ENCODE measurements at places on chromosomes 3 and 15. TPM values are rescaled to one million over a fixed set of nuclear protein-coding genes. Genes with fewer than 3 reads are reported as not detected.

- H3K27me3 ChIP-seq, result no peaks in the 10 kb centered on the region
- H3K4me1 ChIP-seq, result peaks cover 19% of the 10 kb centered on the region
- H3K4me3 ChIP-seq, result no peak overlapping the region
- H3K36me3 ChIP-seq, result no peaks in the 10 kb centered on the region
- no peak for DNase-seq
- no peak overlapping the region for H3K27ac ChIP-seq
Measured at GRCh38 chr15:50884540-50884939, 23.9 kb upstream of the AP4E1 start.

DNA sequence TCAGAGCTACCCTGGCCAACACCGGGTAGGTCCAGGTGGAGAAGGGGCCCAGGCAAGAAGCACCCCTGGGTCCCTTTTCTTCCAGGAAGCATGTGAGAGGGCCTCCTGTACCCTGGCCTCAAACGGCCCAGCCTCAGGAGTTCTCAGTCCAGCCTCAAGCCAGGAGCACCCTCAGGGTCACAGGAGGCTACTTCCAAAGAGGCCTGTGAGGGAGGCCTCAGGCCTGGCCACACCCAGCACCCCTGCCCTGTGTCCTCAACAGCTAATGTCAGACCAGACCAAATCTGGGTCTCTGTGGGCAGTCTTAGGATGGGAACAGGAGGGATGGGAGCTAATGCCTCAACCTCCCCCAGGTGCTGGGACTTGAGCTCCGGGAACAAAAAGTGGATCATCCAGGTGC lies 23.5 kb downstream of the PTH1R start:
- no peaks in the 10 kb centered on the region for H3K36me3 ChIP-seq
- H3K4me1 ChIP-seq, result no peaks in the 10 kb centered on the region
- no peaks in the 10 kb centered on the region for H3K27me3 ChIP-seq

GRCh38 chr3:143436231-143436930 lies 316.8 kb downstream of the CHST2 start:
- H3K4me1 ChIP-seq, result no peaks in the 10 kb centered on the region
- no peak overlapping the region for H3K4me3 ChIP-seq
- H3K27me3 ChIP-seq, result no peaks in the 10 kb centered on the region
- no peak overlapping the region for H3K27ac ChIP-seq
- DNase-seq, result no peak
- H3K36me3 ChIP-seq, result no peaks in the 10 kb centered on the region

GRCh38 chr3:129442947-129443346 lies 2.9 kb downstream of the IFT122 start:
- no peak overlapping the region for H3K4me3 ChIP-seq
- H3K36me3 ChIP-seq, result no peaks in the 10 kb centered on the region
- H3K4me1 ChIP-seq, result peaks cover 47% of the 10 kb centered on the region
- no peak for DNase-seq
- no peak overlapping the region for H3K27ac ChIP-seq

- H3K27ac ChIP-seq, result no peak overlapping the region
- no peaks in the 10 kb centered on the region for H3K27me3 ChIP-seq
- no peak overlapping the region for H3K4me3 ChIP-seq
- peaks cover 51% of the 10 kb centered on the region for H3K4me1 ChIP-seq
Measured at GRCh38 chr15:25416693-25417092, 22.1 kb downstream of the UBE3A start.

DNA sequence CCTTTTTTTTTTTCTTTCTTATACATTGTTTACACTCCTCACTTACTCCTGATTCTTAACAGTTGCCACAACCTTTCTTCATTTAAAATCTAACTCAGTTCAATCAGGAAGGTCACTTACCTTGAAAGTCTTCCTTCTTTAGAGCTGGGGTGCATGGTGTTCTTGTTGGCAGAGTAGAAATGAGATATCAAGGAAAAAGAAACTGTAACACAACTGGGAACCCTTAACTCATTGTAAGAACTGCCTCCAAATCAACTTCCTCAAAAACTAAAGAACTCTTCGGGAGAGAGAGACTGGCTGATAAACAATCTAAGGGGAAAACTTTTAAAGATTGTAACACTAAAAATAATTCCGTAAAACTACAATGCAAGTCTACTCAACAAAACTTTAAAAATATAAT lies 1.4 kb upstream of the APPL1 start:
- no peak overlapping the region for H3K27ac ChIP-seq
- no peak for DNase-seq
- no peak overlapping the region for H3K4me3 ChIP-seq
- no peaks in the 10 kb centered on the region for H3K27me3 ChIP-seq

- H3K27ac ChIP-seq, result no peak overlapping the region
- H3K36me3 ChIP-seq, result peaks cover 13% of the 10 kb centered on the region
- no peaks in the 10 kb centered on the region for H3K4me1 ChIP-seq
- H3K4me3 ChIP-seq, result no peak overlapping the region
Measured at GRCh38 chr3:52570076-52570475, 33.7 kb downstream of the UQCC5 start.

GRCh38 chr15:80638553-80639167 lies 56.5 kb upstream of the ABHD17C start:
- no peak overlapping the region for H3K27ac ChIP-seq
- H3K36me3 ChIP-seq, result no peaks in the 10 kb centered on the region
- DNase-seq, result no peak
- H3K4me3 ChIP-seq, result no peak overlapping the region

- H3K4me3 ChIP-seq, result no peak overlapping the region
- DNase-seq, result no peak
- no peaks in the 10 kb centered on the region for H3K36me3 ChIP-seq
- no peaks in the 10 kb centered on the region for H3K27me3 ChIP-seq
- H3K27ac ChIP-seq, result no peak overlapping the region
- no peaks in the 10 kb centered on the region for H3K4me1 ChIP-seq
Measured at GRCh38 chr3:133860519-133860918, 35.2 kb downstream of the RAB6B start.

DNA sequence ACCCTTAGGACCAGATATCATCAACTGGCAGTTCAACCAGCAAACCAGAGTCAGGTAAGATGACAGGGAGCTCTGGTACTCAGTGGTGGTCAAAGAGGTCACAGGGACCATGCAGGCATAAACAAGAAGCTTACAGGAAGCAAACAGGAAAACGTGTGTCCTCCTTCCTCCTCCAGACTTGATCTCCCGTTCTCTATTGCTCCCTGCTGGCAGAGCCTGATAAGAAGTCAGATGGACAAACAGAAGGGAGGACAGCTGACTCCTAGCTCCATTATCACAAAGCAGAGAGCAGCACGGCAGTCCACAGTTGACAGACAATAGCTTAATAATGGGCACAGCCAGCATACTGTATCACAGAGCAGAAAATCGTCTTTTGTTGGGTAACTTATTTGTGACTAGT lies 156.5 kb upstream of the SLC2A2 start:
- H3K36me3 ChIP-seq, result peaks cover 11% of the 10 kb centered on the region
- no peak overlapping the region for H3K27ac ChIP-seq
- H3K27me3 ChIP-seq, result no peaks in the 10 kb centered on the region
- peaks cover 21% of the 10 kb centered on the region for H3K4me1 ChIP-seq

- no peaks in the 10 kb centered on the region for H3K4me1 ChIP-seq
- DNase-seq, result no peak
- H3K36me3 ChIP-seq, result no peaks in the 10 kb centered on the region
- H3K4me3 ChIP-seq, result no peak overlapping the region
- H3K27me3 ChIP-seq, result no peaks in the 10 kb centered on the region
- no peak overlapping the region for H3K27ac ChIP-seq
Measured at GRCh38 chr3:189685291-189685690, 54.1 kb downstream of the TP63 start.

- no peak overlapping the region for H3K27ac ChIP-seq
- H3K4me1 ChIP-seq, result no peaks in the 10 kb centered on the region
- no peaks in the 10 kb centered on the region for H3K36me3 ChIP-seq
- DNase-seq, result no peak
- H3K27me3 ChIP-seq, result no peaks in the 10 kb centered on the region
Measured at GRCh38 chr15:96503276-96503675, 172.8 kb downstream of the NR2F2 start.

- H3K36me3 ChIP-seq, result no peaks in the 10 kb centered on the region
- H3K4me3 ChIP-seq, result no peak overlapping the region
Measured at GRCh38 chr3:162134571-162134970, 638.0 kb downstream of the OTOL1 start.

DNA sequence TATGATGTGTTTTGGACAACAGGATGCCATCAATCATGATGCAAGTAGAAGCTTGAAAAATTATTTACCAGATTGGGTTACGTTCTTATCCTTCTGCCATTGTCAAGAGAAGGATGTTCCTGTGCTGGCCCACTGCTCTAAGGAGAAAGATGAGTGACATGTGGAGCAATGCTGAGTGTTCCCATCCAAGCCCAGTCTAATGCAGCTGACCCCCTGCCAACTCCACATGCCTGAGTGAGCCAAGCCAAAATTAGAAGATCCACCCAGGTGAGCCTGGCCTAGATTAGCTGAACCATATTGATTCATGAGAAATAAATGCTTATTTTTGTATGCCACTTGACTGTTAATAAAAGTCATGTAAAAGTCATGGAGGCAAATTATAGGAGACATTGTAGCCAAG lies 446.5 kb downstream of the CNTN3 start:
- H3K36me3 ChIP-seq, result no peaks in the 10 kb centered on the region
- H3K4me3 ChIP-seq, result no peak overlapping the region
- H3K27ac ChIP-seq, result no peak overlapping the region
- H3K27me3 ChIP-seq, result no peaks in the 10 kb centered on the region
- H3K4me1 ChIP-seq, result no peaks in the 10 kb centered on the region

DNA sequence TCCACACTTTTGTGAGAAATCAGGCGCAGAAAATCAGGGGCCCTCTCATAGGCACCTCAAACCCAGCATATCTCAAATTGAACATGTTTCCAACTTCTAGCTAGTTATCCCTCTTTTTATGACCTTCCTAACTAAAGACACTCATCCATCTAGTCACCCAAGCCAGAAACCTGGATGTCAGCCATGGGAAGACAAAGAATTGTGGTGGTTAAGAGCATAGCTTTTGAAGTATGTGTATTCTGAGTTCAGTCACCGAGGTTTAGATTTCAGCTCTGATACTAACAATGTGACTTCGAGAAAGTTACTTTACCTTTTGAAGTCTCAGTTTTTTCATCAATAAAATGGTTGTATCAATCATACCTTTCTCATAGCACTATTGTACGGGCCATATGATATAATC lies 495.5 kb downstream of the NLGN1 start:
- H3K36me3 ChIP-seq, result no peaks in the 10 kb centered on the region
- no peak for DNase-seq
- no peak overlapping the region for H3K27ac ChIP-seq
- no peak overlapping the region for H3K4me3 ChIP-seq
- H3K27me3 ChIP-seq, result no peaks in the 10 kb centered on the region
- no peaks in the 10 kb centered on the region for H3K4me1 ChIP-seq

DNA sequence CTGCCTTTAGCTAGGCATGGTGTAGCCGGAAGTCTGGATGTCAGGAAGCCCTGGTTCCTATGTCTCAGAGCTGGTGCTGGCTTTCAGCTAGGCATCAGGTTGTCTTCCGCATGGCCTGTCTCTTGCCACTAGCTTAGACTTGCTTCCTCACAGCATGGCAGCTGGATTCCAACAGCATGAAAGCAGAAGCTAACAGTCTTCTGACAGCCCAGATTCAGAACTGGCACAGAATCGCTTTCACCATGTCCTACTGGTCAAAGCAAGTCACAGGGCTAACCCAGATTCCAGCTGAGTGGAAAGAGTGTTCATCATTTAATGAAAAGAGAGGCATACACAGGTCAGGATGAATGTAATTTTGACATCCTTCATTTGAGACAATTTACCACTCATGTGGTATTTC lies 1050.5 kb downstream of the ROBO2 start:
- no peaks in the 10 kb centered on the region for H3K27me3 ChIP-seq
- no peaks in the 10 kb centered on the region for H3K4me1 ChIP-seq
- DNase-seq, result no peak
- H3K27ac ChIP-seq, result no peak overlapping the region

DNA sequence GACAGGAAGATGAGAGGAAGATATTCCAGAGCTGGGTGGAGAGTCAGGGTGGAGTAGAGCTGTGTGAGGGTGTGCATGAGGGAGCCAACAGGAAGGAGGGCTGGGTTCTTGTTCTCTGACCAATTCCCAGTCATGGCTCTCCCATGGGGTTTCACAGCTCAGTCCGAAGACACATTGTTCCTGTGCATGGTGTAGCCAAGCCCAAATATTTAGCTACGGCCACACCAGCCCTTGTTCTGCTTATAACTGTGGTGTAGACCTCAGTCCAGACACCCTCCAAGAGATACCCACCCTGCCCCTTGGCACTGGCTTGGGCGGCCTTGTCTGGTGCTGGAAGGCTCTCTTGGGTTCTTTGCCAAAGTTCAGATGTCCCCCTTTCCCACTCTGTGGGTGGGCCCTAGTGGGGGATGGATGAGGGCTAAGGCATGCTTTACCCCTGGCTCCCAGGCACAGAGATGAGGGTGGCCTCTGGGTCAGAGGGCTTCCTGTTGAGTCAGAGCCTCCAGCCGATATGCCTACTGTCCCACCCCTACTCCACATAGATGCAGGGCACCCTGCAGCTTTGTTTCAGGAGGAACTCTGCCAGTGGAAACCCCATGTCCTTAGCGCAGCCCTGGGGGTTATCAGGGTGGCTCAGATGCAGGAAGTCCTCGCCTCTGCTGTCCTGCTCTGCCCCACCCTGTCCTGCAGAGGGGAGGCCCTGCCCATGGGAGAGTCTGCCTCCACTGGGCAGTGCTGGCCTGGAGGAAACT lies 271.2 kb upstream of the CTDSPL start:
- no peak overlapping the region for H3K4me3 ChIP-seq
- DNase-seq, result no peak
- no peaks in the 10 kb centered on the region for H3K27me3 ChIP-seq
- no peak overlapping the region for H3K27ac ChIP-seq

DNA sequence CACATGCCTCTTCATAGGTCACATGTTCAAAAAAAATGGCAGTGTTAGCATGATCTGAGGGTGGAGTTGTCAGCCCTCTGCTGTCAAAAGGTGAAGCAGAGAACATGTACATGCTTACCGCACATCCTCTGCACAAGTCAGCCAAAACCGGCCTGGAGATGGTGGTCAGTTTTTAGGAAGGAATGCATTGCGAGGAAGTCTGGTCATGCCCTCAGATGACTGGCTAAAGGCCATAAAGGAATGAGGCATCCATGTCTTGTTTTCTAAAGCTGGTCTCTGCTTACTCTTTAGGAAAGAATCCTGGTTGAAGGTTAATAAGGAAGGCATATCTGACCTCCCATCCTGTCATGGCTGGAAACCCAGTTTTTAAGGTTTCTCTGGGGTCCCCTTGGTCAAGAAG lies 292.0 kb upstream of the CCDC54 start:
- H3K4me3 ChIP-seq, result no peak overlapping the region
- H3K27ac ChIP-seq, result no peak overlapping the region
- H3K4me1 ChIP-seq, result no peaks in the 10 kb centered on the region
- no peaks in the 10 kb centered on the region for H3K36me3 ChIP-seq
- no peaks in the 10 kb centered on the region for H3K27me3 ChIP-seq

- DNase-seq, result no peak
- H3K27me3 ChIP-seq, result no peaks in the 10 kb centered on the region
Measured at GRCh38 chr3:72617424-72618024, 230.7 kb downstream of the SHQ1 start.

Gene IL17RE
- 1.5 TPM for total RNA-seq

Gene ATP10A
- total RNA-seq, result 51.1 TPM

Gene CYP1A2
- not detected for total RNA-seq

Gene KIF15
- 0.19 TPM for total RNA-seq

Gene MAP6D1
- 3.1 TPM for total RNA-seq

Gene IQCF5
- total RNA-seq, result not detected

Gene C3orf80
- total RNA-seq, result not detected

Gene LRRC31
- total RNA-seq, result not detected

Gene MITF
- 0.80 TPM for total RNA-seq
